ENCODE measurements at places on chromosomes 2 and 18. TPM values are rescaled to one million over a fixed set of nuclear protein-coding genes. Genes with fewer than 3 reads are reported as not detected.

GRCh38 chr2:15323227-15323626 lies 237.9 kb downstream of the NBAS start:
- no peak overlapping the region for H3K4me3 ChIP-seq
- no peaks in the 10 kb centered on the region for H3K4me1 ChIP-seq

DNA sequence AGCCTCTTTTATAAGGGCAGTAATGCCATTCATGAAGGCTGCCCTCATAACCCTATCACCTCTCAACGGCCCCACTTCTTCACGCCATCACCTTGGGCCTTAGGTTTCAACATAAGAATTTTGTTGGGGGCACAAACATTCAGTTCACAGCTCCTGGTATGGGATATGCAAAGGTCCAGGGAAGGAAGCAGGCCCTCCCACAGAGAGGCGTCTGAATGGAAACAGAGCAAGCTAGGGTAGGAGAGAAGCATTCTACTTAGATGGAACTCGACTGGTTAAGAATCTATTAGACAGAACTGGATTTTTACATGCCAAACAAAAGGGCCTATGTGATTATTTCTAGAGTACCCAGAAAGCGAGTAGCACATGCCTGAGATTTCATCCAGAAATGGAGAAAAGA lies 42.8 kb downstream of the PROKR1 start:
- no peak overlapping the region for H3K4me3 ChIP-seq
- no peak for DNase-seq
- H3K27ac ChIP-seq: no peak overlapping the region
- no peaks in the 10 kb centered on the region for H3K4me1 ChIP-seq
- H3K36me3 ChIP-seq: no peaks in the 10 kb centered on the region

Gene UGT1A3
- total RNA-seq: not detected

DNA sequence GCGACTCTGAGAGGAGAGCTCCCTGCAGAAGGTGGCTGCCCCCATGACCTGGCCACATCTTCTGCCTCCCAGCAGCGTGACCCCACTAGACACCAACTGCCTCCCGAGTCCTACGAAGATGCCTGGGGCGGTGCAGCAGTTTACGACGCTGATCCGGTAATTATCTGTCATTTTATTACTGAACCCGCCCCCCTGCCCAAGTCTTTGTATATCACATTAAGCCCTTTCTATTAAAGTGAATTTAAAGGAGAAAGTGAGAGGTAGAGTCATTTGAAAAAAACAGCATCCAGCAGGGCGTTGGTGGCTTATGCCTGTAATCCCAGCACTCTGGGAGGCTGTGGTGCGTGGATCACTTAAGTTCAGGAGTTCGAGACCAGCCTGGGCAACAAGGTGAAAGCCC lies 33.4 kb downstream of the ABCG8 start:
- no peaks in the 10 kb centered on the region for H3K4me1 ChIP-seq
- H3K27me3 ChIP-seq: no peaks in the 10 kb centered on the region
- H3K4me3 ChIP-seq: no peak overlapping the region
- H3K27ac ChIP-seq: no peak overlapping the region

GRCh38 chr2:42327125-42327524 lies 33.9 kb downstream of the COX7A2L start:
- no peaks in the 10 kb centered on the region for H3K4me1 ChIP-seq
- H3K27ac ChIP-seq: no peak overlapping the region
- no peaks in the 10 kb centered on the region for H3K27me3 ChIP-seq
- no peak for DNase-seq

DNA sequence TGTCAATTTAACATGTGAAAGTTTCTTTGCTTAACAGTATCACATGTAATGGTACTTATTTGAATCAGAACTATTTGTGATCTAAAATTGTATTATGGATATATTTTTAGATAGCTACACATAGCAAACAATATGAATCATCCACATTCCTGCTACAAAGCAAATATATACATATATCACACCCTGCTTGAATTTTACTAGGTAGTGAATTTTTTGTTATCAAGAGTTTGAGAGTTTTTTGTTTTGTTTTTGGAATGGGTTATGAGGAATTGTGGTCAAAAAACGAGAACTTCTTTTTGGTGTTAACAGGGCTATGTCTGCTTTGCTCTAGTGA lies 635.7 kb downstream of the NRXN1 start:
- no peak overlapping the region for H3K27ac ChIP-seq
- H3K36me3 ChIP-seq: no peaks in the 10 kb centered on the region
- no peak overlapping the region for H3K4me3 ChIP-seq

Gene THAP4
- 94.7 TPM for total RNA-seq
